ENCODE measurements at places on chromosomes 16 and 17.
A peak's percentile ranks its signal among the peaks of the same experiment; 100 is the strongest.

DNA sequence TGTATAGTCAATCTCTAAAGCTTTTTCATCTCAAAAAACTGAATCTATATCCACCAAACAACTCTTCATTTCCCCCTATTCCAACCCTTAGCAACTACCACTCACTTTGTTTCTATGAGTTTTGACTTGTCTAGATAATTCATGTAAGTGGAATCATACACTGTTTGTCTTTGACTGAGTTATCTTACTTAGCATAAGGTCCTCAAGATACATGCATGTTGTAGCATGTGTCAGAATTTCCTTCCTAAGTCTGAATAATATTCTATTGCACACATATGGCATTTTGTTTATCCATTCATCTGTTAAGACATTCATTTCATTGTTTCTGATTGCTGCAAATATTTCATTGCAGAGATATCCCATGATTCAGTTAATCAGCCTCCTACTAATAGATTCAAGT is 72.2 kb downstream of the SSH2 start:
- no peak for DNase-seq

- DNase-seq, result peak; percentile 9
These were observed 81.0 kb downstream of the TMEM100 start for GRCh38 chr17:55641676-55642081.

- DNase-seq, result peak; percentile 35
These were observed 23.7 kb downstream of the CDH1 start for GRCh38 chr16:68760671-68761275.

DNA sequence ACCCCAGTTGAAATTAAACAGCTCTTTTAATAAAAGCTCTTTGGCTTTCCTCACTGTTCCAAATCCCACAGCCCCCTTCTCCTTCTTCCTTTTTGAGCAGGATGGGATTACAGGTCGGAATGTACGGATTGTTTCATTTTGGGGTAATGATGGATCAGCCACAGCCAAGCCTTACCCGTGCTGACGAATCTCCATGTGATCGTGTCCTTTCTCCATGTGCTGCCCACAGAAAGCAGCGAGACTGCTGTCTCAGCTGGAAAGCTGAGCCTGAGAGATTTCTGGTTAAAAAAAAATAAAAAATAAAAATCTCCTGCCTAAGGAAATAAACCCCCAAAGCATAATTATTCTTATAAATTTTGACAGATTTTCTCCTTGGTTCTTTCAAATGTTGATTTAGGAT is 276.6 kb downstream of the CPPED1 start:
- DNase-seq, result no peak

GRCh38 chr16:69804297-69804696 is 42.2 kb downstream of the WWP2 start:
- DNase-seq, result no peak

- DNase-seq, result no peak
These were observed 124.5 kb upstream of the CCL2 start for GRCh38 chr17:34130544-34130943.

GRCh38 chr16:3577302-3577752 is at the start of gene NLRC3:
Gene NLRC3, minus strand, starts transcription at chr16:3577403. Its CDS starts 12,367 bp downstream, at chr16:3565036.
- DNase-seq, result no peak

GRCh38 chr17:31511580-31511979 is 120.1 kb downstream of the RAB11FIP4 start:
- no peak for DNase-seq

DNA sequence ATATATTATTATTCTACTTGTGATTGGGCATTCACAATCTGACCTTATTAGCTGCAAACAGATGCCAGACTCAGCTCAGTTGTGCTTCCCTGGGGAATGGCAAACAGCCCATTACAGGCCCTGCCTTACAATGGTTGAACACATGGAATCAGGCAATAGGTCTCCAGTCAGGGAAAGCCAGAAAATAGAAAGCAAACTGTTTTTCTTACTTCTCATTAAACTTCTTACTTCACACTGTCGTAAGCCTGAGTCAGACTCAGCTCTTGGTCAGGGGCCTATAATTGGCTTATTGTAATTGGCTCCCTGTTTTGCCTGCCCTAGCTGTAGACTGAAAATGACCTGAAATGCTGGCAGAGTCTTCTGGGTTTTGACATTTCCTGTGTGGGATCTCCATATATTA is 77.0 kb upstream of the CA10 start:
- DNase-seq, result no peak

DNA sequence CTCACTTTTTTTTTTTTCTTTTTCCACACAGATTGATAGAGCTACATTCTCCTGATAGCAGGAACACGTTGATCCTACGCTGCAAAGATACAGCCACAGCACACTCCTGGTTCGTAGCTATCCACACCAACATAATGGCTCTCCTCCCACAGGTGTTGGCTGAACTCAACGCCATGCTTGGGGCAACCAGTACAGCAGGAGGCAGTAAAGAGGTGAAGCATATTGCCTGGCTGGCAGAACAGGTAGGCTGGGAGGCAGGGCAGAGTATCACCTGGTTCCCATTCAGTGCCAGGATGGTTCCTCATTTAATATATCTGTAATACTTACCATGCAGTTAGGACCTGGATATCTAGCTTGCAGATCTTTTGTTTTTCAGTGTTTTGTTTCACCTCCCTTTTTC is 51.1 kb upstream of the VPS4A start:
- DNase-seq, result no peak

DNA sequence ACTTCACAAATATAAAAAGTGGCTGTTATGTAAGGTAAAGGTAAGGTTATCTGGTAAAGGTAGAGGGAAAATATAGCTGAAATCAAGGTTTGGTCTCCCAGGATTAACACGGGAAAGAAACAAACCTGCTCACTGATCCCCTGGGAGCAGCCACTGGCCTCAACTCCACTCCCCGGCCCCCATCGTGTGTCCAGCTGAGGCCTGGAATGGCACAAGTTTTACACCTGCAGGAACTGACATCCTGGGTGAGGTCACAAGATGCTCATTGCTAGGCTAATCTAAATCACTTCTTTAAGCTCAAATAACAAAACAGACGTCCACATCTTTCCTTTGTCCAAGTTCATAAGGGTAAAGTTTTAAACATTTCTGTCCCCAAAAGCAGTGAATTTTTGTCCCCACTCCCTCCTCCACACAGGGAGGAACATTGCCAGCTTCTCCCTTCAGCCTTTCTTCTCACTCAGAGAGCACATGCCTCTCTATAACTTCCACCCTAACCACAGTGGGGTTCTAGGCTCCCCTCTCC is 46.3 kb downstream of the ERN1 start:
- no peak for DNase-seq

GRCh38 chr16:50696575-50697420 is 3.4 kb downstream of the NOD2 start:
- DNase-seq, result peak; percentile 43

DNA sequence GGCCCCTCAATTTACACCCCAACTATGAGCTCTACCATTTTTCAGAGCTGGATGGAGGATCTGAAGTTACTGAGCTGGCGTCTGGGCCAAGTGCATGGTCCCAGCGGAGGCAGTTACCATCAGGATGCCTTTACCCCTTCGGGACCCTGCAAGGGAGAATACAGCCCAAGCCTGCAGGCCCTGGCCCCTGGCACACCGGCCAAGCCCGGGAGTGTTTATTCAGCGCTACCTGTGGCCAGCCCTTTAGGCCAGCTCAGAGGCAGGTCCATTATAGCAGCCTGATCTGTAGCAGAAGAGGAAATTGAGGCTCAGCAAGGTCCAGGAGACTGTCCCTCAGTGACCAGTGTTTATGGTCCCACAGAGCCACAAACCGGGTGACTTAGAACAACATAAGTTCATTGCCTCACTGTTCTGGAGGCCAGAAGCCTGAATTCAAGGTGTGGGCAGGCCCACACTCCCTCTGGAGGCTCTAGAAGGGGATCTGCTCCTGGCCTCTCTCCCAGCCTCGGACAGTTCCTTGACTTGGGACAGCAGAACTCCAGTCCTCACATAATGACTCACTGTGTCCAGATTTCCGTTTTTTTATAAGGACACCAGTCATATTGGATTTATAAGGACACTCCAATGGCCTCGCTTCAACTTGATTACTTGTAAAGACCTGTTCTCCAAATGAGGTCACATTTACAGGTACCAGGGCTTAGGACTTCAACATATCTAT is 8.8 kb downstream of the SEC14L5 start:
- no peak for DNase-seq

GRCh38 chr16:57245472-57246113 is 534 bp downstream of the ARL2BP start:
- DNase-seq, result no peak

GRCh38 chr17:67716405-67716798 is 1.3 kb upstream of the NOL11 start:
- no peak for DNase-seq
